SK-N-MC (cell line): ENCODE measurements at places on chromosomes 5 and 9.
A peak's percentile ranks its signal among the peaks of the same experiment; 100 is the strongest.

- no peak for DNase-seq
Measured at GRCh38 chr5:170201311-170201710, 31.5 kb upstream of the C5orf58 start.

GRCh38 chr5:173793648-173794548 is 94.3 kb upstream of the CPEB4 start:
- DNase-seq, result peak; percentile 83

DNA sequence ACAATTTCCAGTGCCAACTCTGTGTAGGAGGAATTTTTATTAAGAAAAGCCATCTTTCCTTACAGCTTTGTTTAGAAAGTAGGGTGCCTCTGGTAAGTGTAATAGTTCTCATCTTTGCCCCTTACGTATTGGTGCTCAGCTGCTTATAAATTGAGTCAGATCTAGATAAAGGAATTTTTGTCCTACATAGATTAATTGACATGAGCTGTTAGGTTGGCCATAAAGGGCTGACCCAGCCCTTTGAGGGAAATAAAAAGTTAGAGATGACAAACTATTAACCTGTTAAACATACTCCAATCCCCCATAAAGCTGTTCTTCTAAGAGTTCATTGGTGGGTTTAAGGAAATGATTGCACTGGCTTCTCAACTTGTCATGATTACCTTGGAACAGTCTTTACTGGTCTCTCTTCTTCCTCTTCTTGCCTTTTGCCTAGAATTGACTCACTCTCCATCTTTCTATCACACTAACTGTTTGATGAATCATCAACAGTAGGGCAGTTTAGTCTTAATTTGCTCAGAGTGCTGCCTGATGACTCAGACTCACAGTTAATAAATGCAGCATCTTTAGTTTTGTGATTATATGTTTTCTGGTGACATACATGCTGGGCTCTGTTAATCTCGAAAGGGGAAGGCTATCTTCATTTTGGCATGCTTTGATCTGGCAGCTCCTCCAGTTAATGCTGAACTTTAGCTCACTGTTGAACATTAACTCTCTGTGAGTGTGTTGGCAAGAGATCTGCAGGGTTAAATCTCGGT is 51.7 kb downstream of the ARHGAP26 start:
- no peak for DNase-seq

DNA sequence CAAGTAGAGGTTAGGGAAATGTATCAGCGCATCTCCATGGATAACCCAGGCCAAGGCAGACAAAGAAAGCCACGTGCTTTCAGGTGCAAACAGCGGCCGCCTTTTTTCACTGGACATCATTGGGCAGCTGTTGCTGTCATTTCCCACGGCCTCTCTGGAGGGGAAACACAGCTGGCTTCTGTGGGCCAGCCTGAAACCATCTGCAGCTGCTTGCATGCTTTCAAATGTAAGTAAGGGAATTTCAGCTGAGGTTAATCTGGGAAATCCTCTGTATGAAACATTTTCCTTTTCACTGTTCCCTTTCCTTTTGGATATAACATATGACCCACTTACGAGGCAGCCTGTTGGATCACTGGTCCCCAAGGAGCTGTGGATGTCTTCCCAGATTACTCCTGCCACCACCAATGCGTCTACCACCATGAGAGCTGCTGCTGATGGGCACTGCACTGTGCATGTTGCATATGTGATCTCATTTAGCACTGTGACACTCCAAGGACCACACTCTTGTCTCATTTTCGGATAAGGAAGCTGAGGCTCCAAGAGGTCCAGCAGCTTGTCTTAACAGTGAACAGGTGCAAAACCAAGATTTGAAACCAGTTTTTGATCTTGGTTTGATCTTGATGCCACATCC is 106.3 kb downstream of the C9orf152 start:
- DNase-seq, result no peak

- DNase-seq, result no peak
Measured at GRCh38 chr9:108083160-108083750, 593.7 kb upstream of the KLF4 start.

- DNase-seq, result no peak
Measured at GRCh38 chr5:91219091-91219802, 163.9 kb downstream of the ARRDC3 start.

DNA sequence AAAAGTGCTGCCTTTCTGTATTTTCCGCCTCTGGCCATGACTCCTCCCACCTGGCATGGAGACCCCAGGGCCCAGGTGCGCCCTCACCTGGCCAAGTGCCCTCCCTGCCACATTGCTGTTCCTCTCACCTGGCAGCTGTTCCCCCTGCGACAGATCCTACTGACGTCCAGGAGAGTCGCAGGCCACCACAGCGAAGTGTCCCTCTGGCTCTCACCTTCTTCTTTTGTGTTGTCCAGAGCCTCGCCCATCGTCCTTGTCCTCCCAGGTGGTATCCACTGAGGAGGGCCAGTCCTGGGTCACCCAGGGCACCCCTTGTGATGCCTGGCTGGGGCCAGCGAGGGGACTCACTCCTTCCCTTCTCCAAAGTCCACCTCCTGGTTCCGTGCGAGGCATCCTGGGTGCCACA is 2.6 kb downstream of the NKD2 start:
- no peak for DNase-seq

- no peak for DNase-seq
Measured at GRCh38 chr5:9537223-9538141, 8.4 kb downstream of the SEMA5A start.

GRCh38 chr5:157607371-157608161 is 32.0 kb upstream of the ADAM19 start:
- DNase-seq, result no peak

DNA sequence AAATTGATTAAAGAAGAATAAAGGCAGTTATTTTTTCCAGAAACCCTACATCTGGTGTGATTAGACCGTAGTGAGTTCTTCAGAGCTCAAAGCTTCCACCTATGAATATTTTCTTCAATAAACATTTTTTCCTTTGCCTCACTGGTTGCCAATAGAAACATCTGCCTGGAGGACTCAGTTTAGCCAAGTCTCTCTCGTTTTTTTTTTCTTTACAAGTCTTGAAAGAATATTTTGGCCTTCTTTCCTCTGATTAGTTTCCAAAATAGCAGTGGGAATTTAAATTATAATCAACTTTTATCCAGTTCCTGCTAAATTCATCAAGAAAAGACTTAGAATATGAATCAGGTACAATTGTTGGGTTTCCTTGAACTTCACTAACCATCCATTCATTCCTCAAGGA is 897.5 kb downstream of the TLE1 start:
- DNase-seq, result no peak

DNA sequence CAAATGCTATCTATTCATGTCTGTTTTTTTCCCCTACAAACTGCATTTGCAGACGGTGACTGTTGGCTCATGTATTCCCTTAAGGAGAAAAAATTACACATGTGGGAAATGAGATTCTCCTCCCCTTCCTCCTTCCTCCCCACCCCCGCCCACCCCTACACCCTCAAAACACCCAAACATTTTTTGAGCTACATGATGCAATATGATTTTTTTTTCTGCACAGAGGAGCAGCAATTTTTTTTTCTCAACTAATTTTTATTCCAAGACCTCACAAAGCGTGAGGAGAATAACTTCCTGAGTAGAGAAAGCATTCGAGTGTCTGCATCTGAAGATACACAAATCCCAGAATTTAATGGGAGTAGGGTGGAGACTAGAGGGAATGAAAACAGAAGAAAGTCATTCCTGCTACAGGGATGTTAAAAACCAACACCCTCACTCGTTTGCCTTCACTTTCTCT is 118.1 kb downstream of the PRDM6 start:
- peak; percentile 18 for DNase-seq

GRCh38 chr9:91073811-91074771 is 272.5 kb downstream of the SYK start:
- DNase-seq, result no peak

DNA sequence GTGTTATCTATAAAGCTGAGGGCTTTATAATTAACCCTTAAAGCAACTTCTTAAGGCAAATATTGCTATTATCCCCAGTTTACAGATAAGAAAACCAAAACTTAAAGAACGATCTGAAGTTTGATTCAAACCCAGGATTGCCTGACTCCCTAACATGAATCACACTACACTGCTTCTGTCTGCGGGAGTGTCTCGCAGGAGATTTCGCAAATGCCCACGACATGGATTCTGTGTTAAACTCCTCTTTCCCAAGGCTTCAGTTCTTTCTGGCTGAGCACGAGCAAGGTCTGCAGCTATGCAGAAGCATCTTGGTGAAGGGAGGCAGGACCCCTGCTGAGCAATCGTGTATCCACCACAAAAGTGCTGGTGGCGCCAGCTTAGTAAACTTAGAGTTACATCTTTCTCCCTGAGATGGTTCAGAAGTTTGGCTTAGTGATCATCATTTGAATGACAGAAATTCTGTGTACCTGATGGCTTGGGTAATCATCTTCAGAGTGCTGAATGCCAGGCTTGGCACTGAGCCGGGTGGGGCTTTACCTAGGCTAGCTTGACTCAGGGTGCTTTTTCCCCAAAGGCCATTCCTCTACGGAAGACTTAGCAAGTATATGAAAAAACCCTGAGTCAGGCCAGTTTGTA is 81.4 kb upstream of the PIK3R1 start:
- DNase-seq, result no peak

GRCh38 chr9:128892221-128892921 is 10.4 kb downstream of the LRRC8A start:
- DNase-seq, result no peak

GRCh38 chr9:14279671-14280070 is 34.3 kb downstream of the NFIB start:
- no peak for DNase-seq

DNA sequence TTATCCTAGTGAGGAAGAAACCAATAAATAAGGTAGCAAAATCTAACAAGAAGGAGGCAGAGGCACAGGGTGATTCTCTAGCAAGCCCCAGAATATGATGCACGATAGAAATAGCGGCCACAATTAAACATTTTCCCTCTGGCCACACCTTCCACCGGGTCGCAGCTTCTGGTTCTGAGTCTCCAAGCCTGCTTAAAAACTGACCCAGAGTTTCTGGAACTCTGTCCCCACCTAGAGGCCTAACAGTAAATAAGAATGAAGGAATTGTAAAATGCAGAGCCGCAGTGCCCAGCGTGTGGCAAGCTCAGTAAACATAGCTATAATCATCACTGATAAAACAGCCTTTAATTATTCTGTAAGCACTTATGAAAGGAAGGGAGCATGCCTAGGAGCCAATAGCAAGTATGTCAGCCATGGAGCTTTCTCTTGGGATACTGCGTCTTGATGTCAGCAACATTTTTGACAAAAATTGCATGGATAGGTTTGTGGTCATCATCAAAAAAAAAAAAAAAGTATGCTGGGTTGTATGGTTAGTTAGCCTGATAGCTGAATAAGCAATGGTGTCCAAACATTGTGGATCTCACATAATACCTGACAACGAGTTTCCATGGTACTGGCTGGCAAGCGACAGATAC is 465.5 kb downstream of the DNAH5 start:
- DNase-seq, result peak; percentile 5

- no peak for DNase-seq
Measured at GRCh38 chr5:158856794-158857193, 242.9 kb downstream of the EBF1 start.

DNA sequence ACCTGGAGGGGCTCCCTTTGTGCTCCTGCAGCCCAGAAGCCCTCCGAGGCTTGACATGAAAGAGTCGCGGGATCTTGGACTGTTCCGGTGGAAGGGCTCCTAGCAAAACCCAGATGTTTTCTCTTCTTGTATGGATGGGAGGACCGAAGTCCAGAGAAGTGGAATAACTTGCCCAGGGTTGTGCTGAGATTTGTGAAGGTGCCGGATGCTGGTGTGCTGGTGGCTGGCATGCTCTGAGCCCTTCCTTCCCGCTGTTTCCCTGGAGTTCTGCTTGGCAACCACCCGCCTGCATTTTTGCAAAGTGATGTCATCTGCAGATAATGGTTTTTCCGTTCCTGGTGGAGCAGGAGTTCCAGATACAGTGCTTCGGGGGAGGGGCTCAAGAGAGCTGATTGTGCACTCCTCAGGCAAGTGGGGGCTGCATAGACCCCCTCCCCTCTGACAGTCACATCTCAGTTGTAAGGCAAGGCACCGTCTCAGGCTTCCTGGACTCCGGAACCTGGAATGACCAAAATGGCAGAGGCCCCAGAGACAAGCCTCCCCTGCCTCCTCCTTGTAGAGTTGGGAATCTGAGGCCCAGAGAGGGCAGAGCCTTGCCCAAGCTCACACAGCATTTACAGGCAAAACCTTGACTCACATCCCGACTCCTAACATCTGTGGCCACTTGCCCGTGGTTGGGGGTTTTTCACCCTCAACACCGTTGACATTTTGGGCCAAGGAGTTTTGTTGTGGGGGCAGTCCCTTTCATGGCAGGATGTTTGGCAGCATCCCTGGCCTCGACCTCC is 157.0 kb downstream of the RGS3 start:
- DNase-seq, result peak; percentile 67

DNA sequence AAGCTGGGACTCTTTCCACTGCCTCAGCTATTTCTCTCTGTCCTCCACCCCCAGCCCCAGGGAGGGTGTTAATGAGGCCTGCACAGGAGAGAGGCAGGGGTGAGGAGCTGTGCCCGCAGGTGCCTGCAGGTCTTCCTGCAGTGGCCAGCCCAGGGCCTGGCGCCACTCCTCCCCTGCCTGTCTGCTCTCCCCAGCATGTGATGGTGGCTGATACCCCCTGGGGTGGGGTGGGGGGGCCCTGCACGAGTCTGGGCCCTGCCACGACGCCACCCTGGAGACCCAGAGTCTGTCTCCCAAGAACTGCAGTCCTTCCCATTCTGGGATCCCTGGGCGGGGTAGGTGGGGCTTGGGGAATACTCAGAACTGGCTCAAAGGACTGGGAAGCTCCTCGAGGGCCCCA is 166.4 kb upstream of the SMIM23 start:
- DNase-seq, result no peak
